ENCODE measurements at places on chromosomes 5 and 9.

GRCh38 chr5:76607353-76607871, 15.8 kb downstream of the F2RL2 start:
- no peak for DNase-seq

- DNase-seq, result no peak
Measured at GRCh38 chr9:68507130-68507805, 33.4 kb downstream of the TMEM252 start.

- DNase-seq, result no peak
Measured at GRCh38 chr9:13061390-13061789, 218.1 kb downstream of the MPDZ start.

- no peak for DNase-seq
Measured at GRCh38 chr5:93829346-93829745, 87.9 kb upstream of the POU5F2 start.

DNA sequence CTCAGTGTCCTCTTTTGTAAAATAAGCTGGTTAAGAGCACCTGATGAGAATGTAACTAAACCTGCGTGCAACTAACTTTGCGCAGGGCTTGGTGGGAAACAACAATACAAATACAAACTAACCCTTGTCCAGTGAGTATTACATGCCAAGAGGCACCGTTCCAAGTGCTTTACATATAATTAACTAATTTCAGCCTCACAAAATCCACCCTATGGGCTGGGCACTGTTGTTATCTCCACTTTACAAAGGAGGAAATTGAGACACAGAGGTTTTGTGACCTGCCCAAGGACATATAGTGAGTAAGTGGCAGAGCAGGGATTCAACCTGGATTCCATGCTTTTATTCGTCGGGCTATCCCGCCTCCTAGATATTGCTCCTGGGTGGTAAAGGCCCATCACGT, 26.2 kb upstream of the TNIP1 start:
- no peak for DNase-seq

- no peak for DNase-seq
Measured at GRCh38 chr9:70772601-70773000, 348.8 kb downstream of the TRPM3 start.
